ENCODE measurements at places on chromosomes 2 and 18.
A peak's percentile ranks its signal among the peaks of the same experiment; 100 is the strongest.

GRCh38 chr2:193907561-193907960 lies 1712.8 kb upstream of the TMEFF2 start:
- DNase-seq, result no peak

DNA sequence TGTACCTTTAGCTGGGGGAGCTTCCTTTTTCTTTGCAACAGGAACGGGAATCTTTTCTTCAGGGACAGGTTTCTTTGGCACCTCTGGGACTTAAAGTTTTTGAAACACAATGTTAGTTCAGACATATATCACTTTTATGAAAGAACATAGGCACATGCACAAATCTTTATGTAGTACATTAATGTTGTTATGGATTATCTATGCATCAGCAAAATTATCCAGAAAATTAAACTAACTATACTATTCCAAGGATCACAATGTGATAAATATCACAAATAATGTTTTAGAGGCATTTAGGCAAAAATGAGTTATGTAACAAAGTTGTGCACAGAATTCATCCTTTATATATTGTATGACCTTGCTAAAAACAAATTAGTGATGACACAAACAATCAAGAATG lies 117.4 kb downstream of the TTN start:
- DNase-seq, result no peak

GRCh38 chr2:180254872-180255271 lies 247.8 kb upstream of the CWC22 start:
- DNase-seq, result no peak

DNA sequence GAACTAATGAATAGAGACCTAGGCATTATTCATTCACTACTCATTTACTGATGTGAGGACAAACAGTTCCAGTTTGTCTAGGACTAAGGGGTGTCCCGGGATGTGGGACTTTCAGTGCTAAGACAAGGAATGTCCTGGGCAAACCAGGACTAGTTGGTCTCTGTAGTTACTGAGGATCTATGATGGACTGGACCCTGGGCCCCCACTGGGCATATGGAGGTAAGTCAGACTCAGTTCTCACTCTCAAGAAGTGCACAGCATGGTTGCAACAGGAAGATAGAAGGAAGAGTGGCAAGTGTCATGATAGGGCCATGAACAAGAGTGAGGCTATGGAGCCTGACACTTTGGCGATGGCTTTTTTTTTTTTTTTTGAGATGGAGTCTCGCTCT lies 128.2 kb downstream of the MYCN start:
- DNase-seq, result no peak

DNA sequence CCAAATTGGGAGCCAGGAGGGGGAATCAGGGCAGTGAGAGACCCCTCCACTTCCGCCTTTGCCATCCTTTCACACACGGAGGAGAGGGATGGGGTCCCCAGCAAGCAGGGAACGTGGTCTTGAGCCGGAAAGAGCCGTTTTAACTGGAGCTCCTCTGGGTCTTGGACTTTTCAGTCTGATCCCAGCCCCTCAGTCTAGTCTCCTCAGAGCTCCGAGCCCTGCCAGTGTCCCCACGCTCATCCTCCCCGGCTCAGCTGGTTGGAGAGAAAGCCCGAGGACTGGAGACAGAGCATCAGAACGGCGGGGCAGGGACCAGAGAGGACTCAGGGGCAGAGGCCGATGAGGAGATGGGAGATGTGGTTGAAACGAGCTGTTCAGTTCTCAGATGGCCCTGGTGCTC lies 26.1 kb upstream of the OTOF start:
- no peak for DNase-seq

DNA sequence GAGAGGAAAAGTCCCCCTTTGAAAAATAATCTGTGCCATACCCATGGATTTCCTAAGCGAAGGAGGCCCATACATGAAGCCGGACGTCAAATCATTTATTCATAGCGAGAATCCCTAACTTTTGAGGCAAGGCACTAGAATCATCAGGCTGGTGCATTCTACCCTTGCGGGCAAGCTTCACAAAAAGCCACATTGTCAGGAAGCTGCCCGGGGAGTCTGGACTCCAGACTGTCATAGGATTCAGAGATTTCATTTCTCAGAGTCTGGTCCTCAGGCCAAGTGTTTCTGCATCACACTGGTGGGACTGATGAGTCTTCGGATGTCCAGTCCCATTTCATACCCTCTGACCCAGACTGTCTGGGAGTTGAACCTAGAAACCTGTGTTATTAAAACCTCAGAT lies 8.9 kb downstream of the SLC9A4 start:
- no peak for DNase-seq

- no peak for DNase-seq
Measured at GRCh38 chr2:32865399-32866068, 81.2 kb upstream of the LTBP1 start.

DNA sequence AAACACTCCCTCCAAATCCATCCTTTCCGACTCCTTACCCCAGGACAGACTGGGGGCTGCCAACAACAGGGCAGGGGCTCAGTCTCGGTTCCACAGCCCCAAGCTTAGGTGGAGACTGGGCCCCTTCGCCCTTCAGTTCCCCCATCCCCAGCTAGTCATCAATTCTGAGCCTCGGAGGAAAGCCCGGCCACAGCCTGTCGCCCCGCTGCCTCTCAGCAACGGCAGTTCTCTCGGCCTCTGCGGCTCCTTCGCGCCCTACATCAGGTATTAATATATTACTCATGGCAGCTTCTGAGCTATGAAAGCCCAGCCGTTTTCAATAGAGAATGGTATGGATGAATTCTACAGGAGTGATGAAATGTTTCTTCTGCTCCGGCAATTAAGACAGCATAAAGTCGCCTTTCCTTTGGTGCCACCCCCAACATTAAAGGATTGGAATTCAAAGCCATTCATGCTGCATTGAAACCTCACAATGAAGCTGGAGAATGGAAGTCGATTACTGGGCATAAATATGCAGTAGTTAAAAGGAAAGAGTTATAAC lies 2.8 kb downstream of the HDAC4 start:
- DNase-seq, result no peak

DNA sequence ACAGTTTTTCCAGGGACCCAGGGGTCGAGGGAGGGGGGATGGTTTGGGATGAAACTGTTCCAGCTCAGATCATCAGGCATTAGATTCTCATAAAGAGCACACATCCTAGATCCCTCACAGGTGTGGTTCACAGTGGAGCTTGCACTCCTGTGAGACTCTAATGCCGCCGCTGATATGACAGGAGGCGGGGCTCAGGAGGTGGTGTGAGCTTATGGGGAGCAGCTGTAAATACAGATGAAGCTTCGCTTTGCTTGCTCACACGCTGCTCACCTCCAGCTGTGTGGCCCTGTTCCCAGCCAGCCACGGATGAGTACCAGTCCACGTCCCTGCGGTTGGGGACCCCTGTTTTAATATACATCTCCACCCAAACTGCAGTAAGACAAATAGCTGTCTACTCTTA lies 204.2 kb downstream of the AGAP1 start:
- DNase-seq, result no peak

DNA sequence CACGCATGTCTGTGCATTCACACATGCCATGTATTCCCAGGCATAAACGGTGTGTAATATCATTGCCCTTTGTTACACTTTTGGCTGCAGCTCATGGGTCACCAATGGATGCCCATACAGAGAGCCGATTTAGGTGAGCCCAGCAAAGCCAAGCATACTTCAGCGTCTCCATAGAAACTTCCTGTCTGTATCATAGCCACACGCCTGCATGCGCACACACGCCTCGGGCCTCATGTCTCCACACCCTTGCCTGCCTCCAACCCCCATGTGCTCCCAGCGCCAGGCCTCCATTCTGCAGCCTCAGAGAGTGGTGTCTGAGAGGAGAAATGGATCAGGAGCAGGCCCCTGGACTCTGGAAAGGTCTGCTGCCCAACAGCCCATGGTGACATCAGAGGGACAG lies 33.5 kb upstream of the SELENOI start:
- DNase-seq, result no peak

GRCh38 chr2:215825707-215826106 lies 187.6 kb downstream of the MREG start:
- no peak for DNase-seq

DNA sequence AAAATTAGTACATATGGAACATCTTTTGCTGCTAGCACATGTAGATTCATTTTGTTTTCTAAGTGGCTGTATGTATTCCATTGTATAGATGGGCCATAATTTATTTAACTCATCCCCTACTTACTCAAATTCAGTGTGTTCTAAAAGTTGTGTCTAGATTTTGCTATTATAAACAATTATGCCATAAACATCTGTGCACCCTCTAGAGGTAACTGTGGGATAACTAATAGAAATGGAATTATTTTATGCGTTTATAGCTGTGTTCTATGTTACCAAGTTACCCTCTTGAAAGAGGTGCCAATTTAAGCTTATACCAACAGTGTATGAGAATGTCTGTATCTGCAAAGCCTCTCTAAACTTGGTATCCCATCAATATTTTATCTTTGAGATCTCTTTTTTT lies 100.4 kb downstream of the MMADHC start:
- no peak for DNase-seq

DNA sequence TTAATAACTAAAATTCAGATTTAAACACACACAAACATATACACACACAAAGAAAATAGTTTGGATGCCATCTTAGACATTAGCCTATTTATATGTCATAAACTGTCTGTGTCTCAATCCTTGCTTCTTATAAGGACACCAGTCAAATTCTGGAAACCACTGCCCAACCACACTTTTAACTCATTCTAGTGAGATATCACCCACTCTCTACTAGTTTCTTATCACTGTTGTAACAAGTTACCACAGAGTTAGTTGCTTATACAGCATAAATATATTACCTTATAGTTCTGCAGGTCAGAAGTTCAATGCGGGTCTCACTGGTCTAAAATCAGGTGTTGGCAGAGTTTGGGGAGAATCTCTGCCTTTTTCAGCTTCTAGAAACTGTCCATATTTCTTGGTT lies 239.1 kb downstream of the MTX2 start:
- no peak for DNase-seq

GRCh38 chr2:227597036-227597435 lies 1.7 kb upstream of the SCYGR2 start:
- DNase-seq, result no peak

- no peak for DNase-seq
Measured at GRCh38 chr2:102803041-102803896, 41.4 kb downstream of the TMEM182 start.

GRCh38 chr2:31660165-31660564 lies 79.4 kb upstream of the SRD5A2 start:
- no peak for DNase-seq

- DNase-seq, result no peak
Measured at GRCh38 chr2:172921532-172922236, 154.0 kb upstream of the MAP3K20 start.

DNA sequence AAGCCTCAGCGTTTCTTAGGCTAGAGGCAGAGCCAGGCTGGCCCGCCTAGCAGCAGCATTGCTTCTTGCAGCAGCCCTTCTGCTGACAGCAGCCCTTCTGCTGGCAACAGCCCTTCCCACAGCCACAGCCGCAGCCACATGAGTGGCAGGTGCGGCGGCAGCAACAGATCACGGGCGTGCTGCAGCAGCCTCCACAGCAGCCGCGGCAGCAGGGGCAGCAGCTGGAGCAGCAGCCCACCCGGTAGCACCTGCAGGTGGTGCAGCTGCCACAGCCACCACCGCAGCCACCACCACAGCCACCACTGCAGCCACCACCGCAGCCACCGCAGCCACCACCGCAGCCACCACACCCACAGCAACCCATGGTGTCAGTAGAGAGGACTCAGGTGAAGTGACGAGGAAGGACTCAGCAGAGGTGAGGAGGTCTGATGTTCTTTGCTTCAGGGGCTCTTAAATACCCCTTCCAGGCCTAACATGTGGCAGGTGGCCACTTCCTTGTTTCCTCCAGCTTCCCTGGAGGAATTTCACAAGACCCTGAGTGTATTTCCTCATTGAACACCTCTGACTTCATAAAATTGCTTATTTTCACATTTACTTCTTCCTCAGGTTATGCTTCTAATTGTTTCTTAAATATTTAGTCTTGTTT lies at the start of gene SCYGR6:
SCYGR6 (minus strand) TSS at position 364 of the 646 bp plus-strand sequence; CDS start at position 364, 0 bp downstream.
- no peak for DNase-seq

DNA sequence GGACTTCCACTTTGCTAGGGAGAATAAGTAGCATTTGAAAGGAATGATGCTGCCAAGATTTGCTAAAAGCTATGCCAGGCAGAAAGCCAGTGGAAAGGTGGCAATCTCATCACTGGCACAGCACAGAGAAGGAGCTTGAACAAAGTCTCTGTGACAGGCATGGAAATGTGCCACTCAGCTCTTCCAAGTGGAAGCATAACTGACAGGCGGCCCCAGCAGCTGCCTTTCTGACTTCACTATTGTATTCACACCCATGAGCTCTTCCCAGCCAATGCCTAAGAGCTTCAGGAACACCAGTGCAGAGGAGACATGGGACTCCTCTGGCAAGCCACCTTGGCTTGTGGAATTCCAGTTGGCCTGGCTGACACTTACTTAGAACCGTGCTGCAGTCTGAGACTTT lies 134.6 kb upstream of the REG3G start:
- DNase-seq, result no peak

DNA sequence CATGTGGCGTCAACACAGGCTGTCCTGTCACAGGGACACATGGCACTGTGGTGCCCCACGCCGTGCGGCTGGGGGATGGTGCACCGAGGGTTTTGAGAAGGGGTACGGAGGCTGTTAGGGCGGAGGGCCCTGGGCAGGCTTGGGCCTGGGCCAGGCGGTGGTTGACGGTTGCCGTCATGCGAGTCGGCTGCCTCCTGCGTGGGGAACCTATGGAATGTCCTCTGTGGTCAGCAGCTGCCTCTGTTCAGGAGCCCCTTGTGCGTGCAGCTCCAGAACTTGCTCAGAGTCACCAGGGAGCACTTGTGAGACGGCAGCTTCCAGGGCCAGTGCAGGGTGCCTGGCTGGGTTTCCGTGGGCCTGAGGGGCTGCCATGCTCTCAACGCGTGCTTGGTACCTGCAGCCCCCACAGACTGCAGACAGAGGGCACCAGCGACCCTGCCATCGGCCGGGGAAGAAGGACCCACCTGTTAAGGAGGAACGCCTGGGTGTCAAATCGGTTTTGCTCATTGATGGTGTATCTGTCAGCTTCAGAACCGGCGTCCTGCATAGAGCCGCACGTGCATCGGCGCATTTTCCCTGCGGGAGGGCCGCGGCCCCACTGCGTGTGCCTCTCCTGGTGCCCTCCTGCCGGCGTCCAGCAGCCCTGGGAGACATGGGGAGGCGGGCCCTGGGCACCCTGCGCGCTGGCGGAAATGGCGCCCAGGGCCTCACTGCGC lies 10.0 kb upstream of the D2HGDH start:
- DNase-seq, result peak; percentile 30

DNA sequence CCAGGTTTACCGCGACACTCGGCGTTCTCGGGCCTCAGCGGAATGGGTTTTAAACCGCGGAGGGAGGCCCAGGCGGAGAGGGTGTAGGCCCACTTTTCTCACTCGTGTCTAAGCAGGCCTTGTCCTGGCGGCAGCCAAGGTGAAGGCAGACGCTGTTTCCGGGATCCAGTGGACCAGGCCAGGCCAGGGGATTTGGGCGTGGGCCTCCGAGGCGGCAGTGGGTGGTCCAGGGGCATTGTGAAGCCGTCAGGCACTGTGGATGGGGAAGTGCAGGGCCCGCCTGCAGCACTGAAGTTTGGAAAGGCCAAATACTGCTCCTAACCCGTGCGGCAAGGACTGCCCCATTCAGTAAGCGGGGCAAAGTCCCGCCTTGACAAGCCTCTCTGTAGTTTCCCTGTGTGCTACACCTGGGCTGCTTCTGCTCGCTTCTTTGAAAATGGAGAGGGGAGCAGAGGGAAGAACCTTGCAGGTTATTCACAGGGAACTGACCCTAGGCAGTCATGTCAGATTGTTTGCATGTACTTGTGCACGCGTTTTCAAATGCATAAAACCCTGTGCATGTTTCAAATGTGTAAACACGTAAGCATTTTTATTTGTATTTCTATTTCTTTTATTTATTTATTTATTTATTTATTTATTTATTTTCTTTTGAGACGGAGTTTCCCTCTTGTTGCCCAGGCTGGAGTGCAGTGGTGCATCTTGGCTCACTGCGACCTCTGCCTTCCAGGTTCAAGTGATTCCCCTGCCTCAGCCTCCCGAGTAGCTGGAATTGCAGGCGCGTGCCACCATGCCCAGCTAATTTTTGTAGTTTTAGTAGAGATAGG lies 7.5 kb upstream of the DLX2 start:
- no peak for DNase-seq
